ENCODE measurements at places on chromosomes 13 and 19.

- DNase-seq, result no peak
These were observed 671.0 kb downstream of the SLITRK1 start for GRCh38 chr13:83211301-83211700.

DNA sequence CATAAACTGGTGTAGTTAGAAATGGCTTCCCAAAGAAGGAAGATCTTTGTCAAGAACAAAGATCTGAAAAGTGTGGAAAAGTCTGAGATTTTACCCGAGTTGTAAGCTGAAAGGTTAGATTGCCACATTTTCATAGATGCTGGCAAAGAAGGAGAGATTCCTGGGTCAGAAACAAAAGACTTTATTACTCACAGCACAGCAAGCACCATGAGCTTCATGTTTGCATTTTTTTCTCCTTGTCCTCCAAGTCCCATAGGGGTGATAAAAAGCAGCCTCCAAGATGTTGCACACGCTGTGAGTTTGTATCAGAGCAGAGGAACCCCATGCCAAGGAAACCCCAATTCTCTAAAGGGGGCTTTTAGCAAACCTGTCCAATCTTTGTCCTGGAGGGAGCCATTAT is 29.3 kb downstream of the MZT1 start:
- DNase-seq, result no peak

DNA sequence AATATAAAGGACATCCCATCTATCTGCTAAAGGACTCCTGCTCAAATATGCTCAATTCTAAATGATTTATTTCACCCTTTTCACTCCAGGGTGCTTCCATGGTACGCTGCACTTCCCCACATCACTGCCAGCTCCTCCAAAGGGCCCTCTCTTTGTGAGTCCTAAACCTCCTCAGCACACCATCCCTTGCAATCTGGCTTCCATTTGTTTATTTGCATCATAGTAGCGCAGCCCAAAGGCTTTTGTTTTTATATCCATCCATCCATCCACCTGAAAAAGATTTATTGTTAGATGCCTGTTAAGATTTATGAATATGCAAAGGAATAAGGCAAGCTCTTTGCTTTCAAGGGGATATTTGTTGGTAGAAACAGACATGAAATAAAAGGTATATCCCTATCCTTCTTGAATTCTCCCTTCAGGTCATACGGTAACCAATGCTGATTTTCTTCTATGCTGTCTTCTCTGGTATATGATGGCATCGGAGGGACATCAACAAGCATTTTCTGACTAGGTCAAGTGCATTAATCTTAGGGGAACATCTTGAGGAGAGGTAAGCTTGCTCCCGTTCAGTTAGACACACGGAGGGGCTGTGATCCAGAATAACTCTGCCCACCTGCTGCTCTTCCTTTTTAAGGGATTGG is 397.6 kb downstream of the LIG4 start:
- no peak for DNase-seq

DNA sequence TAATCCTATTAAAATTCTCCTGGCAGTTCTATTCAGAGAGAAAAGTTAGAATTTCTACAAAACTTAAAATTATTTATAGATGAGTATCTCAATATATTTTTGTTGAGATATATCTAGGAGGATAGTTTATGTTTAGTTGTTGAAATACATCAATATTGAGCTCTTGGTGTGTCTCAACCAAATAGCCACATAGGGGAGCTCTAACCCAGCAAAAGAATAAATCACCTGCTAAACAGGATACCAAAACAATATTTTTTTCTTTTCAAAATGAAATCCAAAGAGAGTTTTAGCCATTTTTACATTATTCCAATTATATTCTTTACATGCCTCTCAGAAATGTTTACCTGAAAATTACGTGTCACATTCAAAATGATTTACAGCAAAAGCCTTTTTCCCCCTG is 954.7 kb downstream of the SLITRK6 start:
- DNase-seq, result no peak

- no peak for DNase-seq
These were observed 73.3 kb downstream of the TNFRSF19 start for GRCh38 chr13:23643338-23644125.

- no peak for DNase-seq
These were observed 1362.1 kb upstream of the ATXN8OS start for GRCh38 chr13:68745502-68745901.

DNA sequence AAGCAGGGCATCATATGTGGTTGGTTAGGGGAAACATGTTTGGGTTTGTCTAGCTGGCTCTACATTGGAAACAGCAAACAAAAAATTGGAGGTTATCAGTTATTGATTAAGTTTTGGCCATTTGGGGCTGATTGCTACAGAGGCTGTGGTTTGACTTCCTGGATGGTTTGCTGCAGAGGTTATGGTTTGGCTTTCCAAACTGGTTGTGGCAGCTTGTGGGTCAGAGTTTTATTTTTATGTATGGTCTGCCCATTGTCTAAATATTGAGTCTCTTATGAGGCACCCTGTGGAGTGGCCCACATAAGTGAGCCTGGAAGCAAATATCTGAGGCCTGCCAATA is 261.6 kb downstream of the GPC5 start:
- no peak for DNase-seq

GRCh38 chr13:31440132-31440531 is 240.4 kb downstream of the B3GLCT start:
- DNase-seq, result no peak

- DNase-seq, result no peak
These were observed 14.2 kb downstream of the FCAR start for GRCh38 chr19:54888239-54888638.

DNA sequence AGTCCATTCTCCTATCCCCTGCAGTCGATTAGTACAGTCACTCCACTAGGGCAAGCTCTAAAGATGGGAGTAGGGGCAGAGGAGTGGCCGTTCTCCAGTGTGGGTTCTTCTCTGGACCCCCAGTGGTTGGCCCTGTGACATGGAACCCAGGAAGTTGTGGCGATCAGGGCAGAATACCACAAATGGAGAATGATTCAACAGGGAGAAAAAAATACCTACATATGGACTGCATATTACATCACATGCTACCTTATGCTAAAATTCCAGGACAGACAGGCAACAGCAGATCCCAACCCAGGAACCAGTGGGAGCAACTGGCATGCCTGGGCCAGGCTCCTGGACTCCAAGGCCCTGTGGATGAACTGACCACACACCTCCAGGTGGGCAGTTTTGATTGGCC is 20.4 kb downstream of the POU2F2 start:
- DNase-seq, result no peak

DNA sequence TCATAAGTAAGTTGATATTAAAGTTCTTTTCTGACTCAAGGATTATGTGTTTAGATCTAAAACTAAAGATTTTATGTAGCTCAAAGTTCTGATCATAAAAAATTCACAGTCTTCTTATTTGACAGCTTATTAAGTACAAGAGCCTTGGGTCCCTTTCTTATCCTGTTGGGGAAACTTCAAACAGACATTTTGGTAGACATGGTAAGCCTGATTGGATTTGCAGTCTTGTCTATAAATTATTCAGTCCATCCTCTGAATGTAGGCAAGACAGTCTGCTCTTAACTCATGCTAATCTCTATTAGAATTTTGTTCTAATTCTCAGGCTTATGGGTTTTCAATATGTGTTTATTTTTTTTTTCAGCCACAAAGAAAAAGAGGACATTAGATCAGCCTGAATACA is 1718.7 kb upstream of the SLC10A2 start:
- DNase-seq, result no peak

GRCh38 chr13:48626077-48626449 is 27.7 kb upstream of the CYSLTR2 start:
- no peak for DNase-seq

DNA sequence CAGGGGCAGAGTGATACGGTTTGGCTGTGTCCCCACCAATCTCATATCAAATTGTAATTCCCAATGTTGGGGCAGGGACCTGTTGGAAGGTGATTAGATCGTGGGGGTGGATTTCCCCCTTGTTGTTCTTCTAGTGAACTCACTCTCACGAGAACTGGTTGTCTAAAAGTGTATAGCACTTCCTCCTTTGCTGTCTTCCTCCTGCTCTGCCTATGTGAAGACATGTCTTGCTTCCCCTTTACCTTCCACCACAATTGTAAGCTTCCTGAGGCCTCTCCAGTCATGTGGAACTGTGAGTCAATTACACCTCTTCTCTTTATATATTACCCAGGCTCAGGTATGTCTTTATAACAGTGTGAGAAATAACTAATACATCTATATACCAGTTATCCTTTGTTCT is 706.4 kb upstream of the KLHL1 start:
- no peak for DNase-seq

DNA sequence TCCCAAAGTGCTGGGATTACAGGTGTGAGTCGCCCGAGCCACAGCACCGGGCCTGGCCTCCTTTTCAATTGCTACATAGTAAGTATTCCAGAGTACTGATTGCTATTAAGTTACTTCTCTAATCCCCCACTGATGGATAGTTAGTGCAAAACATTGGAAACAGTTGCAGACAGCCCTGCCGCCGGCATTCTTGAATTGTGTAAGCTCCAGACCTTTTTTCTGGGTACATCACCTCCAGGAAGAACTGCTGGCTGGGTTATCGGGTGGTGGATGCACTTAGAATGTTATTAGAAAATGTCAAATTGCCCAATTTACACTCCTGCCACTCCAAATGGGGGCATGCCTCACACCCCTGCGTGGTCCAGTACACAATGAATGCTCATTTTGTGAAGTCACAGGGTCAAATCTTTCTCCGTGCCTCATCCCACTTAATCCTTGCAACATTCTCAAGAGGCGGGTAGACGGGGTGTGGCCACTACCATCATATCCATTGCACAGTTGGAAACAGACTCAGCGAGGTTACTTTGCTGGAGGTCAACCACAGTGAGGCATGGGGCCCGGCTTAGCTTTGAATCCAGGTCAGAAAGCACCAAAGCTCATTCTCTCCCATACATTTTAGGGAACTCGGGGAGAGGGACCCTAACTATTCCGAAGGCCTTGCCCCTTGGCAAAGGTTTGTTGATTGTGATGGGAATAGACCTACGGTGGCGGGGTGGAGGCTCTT is 1.0 kb upstream of the KDM4B start:
- no peak for DNase-seq

- no peak for DNase-seq
These were observed 114.3 kb downstream of the TEX26 start for GRCh38 chr13:31046711-31047279.

DNA sequence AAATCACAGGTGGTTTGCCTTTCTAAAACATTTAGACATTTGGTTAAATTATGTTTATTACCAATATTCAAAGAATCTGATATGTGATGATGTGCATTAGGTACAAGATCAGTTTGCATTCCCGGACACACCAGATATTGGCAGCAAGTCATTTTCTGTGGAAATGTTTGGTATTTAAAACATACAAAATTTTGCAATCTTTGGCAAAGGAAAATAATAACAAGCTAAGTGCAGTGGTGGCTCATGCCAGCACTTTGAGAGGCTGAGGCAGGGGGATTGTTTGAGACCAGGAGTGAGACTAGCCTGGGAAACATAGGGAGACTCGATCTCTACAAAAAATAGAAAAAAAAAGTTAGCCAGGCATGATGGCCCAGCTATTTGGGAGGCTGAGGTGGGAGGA is 29.1 kb upstream of the TSC22D1 start:
- no peak for DNase-seq

DNA sequence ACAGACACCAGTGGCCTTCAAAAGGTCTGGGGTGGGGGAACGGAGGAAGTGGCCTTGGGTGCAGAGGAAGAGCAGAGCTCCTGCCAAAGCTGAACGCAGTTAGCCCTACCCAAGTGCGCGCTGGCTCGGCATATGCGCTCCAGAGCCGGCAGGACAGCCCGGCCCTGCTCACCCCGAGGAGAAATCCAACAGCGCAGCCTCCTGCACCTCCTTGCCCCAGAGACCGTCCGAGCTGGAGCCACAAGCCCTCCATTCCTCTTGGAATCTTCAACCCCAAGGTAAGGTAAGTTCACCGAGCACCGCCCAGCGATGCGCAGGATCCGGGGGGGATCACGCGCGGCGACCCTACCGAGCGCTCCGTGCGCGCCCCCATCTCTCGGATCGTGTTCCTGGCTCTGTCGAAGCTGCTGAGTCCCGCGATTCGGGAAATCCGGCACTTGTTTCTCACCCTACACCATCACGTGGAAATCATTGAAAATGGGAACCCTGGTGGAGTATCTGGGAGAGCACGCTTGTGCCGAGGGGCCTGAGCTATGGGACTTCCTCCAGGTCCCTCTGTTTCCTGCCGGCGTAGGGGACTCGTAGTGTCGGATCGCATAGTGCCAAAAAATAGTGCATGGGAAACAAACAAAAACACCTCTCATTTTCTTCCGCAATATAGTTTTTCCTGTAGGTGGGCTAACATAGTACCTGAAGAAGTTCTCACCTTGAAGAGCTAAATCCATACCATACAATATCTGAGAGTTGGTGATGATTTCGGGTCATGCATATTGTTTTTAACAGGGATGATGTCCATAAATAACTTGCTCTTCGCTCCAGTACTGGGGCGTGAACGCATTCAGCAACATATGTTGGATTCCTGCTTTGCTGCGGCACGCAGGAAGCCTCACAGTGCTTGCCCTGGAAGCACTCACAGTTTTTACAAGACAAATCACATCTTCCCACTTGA is 9.3 kb downstream of the PDX1 start:
- no peak for DNase-seq

DNA sequence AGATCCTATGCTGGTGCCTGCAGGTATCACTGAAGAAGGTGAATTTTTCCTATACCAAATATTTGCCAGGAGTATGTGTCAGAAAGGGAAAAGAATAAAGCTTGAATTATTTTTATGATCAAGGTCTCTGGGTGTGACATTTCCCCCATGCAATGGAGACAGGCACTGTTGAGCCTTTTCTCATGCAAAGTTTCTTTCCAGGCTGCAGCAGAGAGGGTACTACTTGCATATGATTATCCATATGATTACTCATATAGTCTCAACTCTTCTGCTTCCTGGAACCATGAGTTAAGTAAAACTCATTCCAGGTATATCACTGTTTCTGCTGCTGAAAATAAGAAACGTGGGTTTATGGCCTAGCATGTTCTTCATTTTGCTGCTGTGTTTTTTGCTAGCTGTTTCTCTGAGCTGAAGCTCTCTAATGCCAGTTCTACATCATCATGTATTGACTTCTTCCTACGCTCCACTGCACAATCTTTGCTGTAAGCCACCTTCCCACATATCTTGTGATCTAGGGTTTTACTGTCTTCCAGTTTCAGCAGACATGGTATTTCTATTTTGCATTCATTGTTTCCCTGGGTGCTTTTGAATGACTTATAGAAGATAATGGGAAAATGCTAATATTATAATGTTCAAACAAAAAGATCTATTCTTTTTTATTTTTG is 278.7 kb upstream of the GPC6 start:
- DNase-seq, result no peak

- DNase-seq, result no peak
These were observed 7.7 kb upstream of the GPR18 start for GRCh38 chr13:99265821-99266426.

- no peak for DNase-seq
These were observed 279.9 kb downstream of the FOXO1 start for GRCh38 chr13:40386586-40386985.

Data from brain pericyte (primary cell).